ENCODE measurements at places on chromosomes 5 and 9.

- DNase-seq = no peak
These were observed 229.1 kb downstream of the PJA2 start for GRCh38 chr5:109180668-109181067.

GRCh38 chr5:12526113-12526512 lies 621.9 kb upstream of the CTNND2 start:
- no peak for DNase-seq

- DNase-seq = no peak
These were observed 154.2 kb upstream of the TSLP start for GRCh38 chr5:110917161-110917875.

GRCh38 chr5:140882591-140882899 lies 621 bp downstream of the PCDHA13 start:
- no peak for DNase-seq
